ENCODE measurements at places on chromosomes 7 and 10.

DNA sequence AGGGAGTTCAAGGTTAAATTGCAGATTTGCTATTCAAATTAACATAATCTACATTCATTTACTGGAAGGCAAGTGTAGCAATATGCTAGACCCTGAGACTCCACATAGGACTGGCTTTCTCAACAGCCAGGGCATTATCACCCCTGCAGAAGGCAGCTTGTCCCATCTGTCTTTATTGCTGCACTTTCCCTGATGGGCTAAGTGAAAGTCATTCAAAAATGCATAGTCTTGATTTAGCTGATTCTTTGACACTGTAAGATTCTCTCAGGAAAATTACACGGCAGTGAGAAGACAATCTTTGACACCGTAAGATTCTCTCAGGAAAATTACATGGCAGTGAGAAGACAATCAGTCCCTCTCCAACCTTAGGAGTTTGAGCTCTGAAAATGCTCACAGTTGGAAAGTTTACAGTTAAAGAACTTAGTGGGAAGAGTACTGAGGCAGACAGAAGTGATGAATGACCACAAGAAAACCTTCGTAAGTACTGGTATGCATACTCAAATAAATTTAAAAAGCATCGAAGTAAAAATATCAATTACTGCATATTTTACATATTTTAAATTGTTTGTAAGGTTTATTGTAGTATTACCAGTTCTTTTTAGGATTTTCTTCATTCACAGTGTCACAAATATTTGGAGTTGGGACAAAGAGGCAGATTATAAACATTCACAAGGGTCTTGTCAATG is 88.9 kb downstream of the RAPGEF5 start:
- DNase-seq = no peak

GRCh38 chr7:80468931-80469714 is 42.7 kb downstream of the GNAT3 start:
- DNase-seq = no peak

DNA sequence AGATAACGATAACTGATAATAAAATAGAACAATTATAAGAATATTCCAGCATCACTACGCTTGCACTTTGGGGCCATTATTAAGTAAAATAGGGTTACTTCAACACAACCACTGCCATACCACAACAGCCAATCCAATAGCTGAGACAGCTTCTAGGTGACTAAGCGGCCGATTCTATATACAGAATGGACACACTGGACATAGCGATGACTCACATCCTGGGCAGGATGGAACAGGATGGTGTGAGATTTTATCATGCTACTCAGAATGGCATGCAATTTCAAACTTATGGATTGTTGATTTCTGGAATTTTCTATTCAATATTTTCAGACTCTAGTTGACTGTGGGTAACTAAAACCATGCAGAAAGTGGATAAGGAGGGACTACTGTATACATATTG is 920.9 kb downstream of the LRMDA start:
- no peak for DNase-seq

DNA sequence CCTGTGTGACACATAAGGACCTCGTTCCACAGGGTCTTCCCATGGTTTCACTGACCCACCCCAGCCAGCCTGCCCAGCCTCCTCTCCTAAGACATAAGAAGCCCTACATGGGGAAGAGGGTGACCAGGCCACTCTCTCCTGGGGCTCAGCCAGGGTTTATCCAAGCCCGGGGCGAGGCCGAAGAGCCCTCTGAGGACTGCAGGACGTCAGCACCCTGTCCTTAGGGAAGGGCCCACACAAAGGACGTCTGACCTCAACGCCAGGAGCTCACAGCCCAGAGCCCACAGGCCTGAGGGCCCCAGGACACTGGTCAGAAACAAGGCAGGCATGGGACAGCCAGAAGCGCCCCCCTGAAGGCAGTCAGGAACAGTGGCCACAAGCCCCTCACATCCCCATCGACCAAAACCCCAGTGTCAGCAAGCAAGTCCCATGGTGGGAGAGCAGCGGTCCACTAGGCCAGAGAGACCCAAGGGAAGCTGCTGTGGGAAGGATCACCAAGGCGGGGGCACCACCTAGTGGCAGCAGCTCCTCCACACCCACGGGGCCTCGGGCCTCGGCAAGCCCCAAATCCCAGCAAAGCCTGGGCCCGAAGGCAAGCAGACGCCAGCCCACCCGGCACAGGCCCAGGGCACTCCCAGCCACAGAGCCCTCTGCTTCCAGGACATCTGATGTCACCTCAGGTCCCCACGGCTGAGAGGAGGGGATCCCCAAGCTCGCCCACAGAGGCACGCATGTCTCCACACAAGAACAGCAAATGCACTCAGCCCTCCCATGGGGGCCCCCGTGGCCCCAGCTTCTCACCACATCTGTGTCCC is 23.4 kb downstream of the MAD1L1 start:
- no peak for DNase-seq

DNA sequence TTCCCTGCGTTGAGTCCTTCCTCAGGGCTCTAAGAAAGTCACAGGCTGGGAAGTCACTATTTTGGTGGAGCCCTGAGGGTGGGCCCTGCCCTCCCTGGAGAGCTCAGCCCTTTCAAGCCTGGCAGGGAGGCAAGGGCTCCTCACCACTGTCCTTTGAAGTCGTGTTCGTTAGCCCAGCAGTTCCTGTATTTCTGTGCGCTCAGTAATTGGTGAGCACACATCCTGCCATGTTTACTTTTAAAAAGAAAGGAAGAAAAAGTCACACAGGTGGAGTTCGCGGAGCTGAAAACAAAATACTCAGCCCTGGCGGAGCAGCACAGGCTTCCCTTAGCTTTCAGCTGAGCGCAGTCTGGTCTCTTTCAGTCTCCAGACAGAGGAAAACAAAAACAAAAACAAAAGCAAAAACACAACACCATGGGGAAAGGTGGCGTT is 37.1 kb downstream of the PRKCQ start:
- DNase-seq = no peak

GRCh38 chr7:96308253-96308949 is 13.5 kb downstream of the SLC25A13 start:
- no peak for DNase-seq

GRCh38 chr10:118504467-118505205 is 90.8 kb downstream of the PRLHR start:
- no peak for DNase-seq

DNA sequence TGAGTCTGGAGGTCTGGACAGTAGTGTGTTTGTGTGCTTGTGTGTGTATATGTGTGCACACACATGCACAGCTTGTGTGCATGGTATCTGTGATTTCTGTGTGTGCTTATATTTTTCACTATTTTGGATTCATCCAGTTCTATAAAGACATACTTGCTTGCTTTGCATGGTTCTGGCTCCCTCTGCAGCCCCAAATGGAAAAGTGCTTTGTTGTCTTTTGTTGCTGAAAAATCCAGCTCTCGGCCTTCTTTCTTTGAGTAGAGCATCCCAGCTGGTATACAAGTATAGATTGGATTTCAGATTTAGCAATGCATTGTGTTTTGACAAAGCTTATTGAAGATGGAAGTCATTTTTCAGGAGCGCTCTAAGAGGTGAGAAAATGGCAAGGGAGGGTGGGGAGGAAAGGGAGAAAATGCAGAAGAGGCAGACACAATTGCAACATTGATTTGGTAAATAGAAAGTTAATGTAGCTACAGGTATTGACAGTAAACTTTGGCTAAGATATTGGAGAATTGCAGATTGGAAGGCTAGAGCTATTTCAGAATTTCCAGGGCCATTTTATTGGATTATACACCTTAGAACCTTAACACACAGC is 333.9 kb downstream of the AUTS2 start:
- no peak for DNase-seq

- no peak for DNase-seq
Measured at GRCh38 chr7:98771941-98772603, 97.7 kb downstream of the TMEM130 start.

DNA sequence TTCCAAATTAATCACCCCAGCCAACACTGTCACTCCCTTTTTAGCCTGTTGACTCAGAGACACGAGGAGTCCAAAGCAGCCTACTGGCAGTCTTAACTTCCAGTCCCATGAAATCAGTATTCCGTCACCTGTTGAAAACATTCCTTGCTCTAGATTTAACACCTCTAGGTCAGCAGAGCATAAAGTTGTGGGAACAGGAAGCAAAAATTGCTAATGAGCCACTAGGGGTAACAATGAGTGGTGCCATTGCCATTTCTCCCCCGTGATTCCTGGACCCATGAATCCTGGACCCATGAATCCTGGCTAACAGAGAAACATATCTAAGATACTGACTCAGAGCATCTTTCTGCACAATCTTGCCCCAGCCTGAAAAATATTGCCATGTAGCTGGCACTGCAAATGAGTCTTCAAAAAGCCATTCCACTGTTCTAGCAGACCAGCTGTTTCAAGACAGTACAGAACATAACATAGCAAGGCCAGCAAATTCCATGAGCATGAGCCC is 252.7 kb upstream of the PTER start:
- DNase-seq = no peak

DNA sequence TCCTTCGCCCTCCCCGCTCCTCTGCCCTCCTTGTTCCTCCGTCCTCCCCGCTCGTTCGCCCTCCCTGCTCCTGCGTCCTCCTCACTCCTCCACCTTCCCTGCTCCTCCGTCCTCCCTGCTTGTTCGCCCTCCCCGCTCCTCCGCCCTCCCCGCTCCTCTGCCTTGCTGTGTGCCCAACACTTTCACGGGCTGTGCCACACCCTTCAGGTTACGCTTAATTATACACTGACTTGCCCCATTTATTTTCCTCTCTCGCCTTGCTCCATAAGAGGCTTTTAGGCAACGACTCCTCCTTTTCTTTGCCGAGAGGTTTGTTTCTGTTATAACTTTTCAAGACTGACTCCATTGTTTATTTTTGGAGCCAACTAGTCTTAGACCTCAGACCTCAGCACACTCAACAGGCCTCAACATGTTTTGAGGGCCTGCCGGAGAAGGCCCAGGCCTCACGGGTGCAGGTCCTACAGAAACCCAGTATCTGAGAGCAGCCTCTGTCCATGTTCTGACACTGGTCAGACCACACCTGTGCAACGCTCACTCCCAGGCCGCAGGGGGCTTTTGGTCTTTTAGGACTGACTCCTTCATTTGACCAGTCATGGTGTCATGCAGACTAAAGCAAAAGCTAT is 18.2 kb upstream of the PRKAG2 start:
- no peak for DNase-seq

GRCh38 chr7:101753316-101753715 is 64.1 kb upstream of the CUX1 start:
- DNase-seq = no peak

DNA sequence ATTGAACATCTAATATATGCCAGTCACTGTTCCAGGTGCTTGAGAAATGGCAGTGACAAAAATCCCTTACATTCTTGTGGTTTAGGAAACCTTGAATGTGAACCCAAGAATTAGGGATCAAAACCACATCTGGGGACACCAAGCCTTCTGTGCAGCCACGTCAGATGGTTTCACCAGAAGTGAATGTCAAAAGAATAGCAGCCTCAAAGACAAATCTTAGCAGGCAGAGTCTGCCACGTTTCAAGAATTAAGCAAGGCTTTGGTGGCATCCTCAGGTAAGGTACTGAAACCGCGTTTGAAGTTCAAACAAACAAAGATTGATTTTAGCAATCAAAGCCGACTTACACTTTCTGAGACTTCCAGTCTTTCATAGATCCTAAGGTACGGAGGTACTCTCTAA is 225.5 kb upstream of the GNAI1 start:
- no peak for DNase-seq

GRCh38 chr7:116438267-116438666 is 61.3 kb upstream of the CAV2 start:
- no peak for DNase-seq

All from stimulated activated CD8-positive, alpha-beta memory T cell treated with anti-CD3 and anti-CD28 coated beads, Interleukin-15, amount 100 ng/mL, for 24 hours (primary cell).